ENCODE measurements at places on chromosomes 7 and 10.

DNA sequence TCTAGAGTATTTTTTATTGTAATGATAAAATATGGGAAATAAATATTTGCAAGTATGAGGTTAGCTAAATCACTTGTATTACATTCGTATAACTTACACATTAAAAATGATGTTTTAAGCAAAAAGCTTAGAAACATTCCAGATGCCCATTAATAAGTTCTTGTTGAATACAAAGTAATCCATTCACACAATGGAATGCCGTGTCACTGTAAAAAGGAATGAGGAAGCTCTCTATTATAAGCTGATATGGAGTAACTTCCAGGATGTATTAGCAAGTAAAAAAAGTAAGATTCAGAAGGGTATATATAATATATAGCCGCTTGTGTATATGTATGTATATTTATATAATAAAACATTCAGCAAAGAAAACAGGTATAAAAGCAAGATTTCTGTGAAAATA, 412.8 kb upstream of the MTPN start:
- DNase-seq: no peak

DNA sequence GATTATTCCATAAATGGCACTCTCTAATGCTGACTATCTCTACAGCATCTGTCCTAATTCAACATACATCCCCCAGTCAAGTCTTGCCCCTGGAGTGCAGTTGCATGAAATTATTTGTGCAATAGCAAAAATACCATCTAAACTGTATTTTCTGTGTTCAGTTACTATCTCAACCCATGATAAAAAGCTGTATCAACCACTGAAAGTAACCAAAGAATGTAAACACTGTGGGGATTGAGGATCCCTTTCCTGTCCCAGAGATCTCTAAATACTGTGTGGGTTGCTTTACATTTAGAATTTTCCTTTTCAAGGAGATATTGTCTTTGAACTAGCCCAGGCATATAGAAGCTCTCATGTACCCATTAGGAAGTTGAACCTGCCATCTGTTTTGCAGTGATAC, 23.9 kb upstream of the DGKI start:
- no peak for DNase-seq

GRCh38 chr10:51907361-51907760, 208.0 kb upstream of the CSTF2T start:
- DNase-seq: no peak

- no peak for DNase-seq
Measured at GRCh38 chr10:17273403-17273802, 45.4 kb downstream of the VIM start.

DNA sequence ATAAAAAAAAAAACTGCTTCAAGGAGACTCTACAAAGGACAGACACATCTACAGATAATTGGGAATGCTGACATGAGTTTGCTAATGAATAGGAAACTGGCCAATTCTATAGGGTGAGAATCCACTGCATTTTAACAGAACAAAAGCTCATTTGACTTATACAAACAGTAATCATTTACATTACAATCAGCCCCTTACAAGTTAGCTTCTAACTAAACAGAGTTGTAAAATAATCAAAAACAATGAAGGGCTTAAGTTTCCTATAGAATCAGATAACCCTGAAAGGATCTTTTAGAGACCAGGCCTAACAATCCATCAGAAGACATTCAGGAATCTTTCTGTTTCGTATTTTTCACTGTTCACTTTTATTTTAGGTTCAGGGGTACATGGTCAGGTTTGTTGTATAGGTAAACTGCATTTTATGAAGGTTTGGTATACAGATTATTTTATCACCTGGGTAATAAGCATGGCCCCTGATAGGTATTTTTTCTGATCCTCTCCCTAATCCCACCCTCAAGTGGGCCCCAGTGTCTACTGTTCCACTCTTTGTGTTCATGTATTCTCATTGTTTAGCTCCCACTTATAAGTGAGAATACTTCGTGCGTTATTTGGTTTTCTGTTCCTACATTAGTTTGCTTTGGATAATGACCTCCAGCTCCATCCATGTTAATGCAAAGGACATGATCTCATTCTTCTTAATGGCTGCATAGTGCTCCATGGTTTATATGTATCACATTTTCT, 131.3 kb upstream of the NOBOX start:
- DNase-seq: no peak

All from naive thymus-derived CD8-positive, alpha-beta T cell (primary cell).